ENCODE measurements at places on chromosomes 2 and 18.

GRCh38 chr2:136344339-136344738 is 226.4 kb upstream of the CXCR4 start:
- DNase-seq, result no peak

DNA sequence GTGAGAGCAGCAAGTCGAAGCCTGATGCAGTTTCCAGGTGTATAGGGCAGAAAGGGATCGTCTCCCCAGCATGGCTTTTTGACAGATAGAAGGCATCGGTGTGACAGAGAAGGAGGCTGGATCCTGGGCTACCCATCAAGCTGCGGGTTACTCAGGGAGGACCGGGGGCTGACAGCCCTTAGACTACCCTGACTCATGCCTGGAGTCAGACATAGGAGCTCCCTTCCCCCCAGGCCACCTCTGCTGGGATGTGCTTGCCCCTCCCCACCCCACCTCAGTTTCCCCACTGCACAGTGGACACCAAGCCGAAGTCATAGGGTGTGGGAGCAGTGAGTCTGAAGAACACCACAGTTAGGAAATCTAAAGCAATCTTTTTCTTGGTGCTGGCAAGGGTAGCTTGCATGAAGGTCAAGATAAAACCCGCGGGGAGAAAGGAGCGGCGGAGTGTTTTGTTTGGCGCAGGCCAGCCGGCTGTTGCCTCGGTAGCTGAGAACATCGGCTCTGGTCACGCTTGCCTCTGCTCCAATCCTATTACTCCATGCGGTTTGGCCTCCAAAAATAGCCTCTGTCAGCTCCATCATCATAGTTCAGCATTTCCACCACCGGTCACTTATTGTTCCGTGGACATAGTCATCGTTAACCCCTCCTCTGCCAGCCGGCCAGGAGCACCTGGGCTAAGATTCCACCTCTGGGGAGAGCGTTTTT is 169.2 kb upstream of the GLI2 start:
- no peak for DNase-seq

- no peak for DNase-seq
Observed at GRCh38 chr2:7094231-7094741, 177.1 kb downstream of the RNF144A start.

DNA sequence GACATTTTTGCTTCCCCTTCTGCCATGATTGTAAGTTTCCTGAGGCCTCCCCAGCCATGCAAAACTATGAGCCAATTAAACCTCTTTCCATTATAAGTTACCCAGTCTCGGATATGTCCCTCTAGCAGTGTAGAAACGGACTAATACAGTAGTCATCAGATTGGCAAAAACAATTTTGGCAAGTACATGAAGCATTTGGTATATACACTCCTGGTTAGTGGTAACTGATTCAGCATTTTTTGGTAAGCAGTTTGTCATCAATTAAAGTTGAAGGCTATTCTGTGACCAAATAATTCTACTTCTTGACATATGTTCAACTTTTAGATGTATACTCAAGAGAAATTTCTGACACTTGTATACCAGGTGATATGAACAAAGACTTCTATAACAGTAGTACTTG is 190.5 kb upstream of the STON1 start:
- no peak for DNase-seq

DNA sequence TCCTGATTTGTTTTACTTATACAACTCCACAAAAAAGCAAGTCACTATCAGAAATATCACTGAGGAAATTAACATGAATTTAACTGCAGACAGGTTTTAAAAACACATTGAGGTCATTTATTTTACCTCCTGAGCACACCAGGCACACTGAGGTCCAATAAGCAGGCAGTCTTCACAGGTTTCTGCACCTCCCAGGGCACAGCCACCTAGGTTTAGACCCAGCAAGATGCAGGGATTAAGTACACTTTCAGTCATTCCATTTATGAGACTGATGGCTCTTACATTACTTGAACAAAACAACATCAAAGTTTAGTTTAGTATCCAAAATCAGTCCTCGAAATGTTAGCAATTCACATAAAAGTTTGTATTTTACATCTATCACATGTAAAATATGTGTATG is 1.0 kb downstream of the ITGB6 start:
- DNase-seq, result no peak

- DNase-seq, result no peak
Observed at GRCh38 chr2:150781142-150781541, 293.7 kb upstream of the RND3 start.

- no peak for DNase-seq
Observed at GRCh38 chr18:79587779-79588635, 91.6 kb upstream of the CTDP1 start.

DNA sequence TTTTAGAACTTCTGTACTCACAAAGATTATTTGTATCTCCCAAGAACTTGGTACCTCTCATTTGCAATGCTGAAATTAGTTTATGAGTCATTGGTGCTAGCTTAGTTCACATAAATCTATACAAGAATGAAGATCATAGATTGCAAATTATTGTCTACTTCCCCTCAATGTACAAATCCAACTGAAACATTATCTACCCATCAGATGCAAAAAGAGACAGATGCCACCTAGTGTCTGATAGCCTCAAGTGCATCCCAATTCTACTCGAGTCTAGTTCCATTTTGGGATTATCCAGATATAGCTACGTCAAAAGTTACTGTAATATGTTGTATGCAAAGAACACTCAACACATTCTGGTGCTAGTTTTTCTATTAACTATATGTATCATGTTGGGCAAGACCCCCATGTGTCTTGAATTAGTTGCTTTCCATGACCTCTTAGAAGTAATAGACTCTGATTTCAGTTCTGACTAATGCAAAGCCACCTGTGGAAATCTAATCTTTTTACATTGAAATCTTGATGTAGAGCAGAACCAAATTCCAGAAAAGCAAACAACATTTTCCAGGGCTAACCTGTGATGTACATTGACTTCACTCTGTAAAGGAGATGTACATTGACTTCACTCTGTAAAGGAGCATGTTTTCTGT is 210.0 kb downstream of the RBM43 start:
- DNase-seq, result no peak

DNA sequence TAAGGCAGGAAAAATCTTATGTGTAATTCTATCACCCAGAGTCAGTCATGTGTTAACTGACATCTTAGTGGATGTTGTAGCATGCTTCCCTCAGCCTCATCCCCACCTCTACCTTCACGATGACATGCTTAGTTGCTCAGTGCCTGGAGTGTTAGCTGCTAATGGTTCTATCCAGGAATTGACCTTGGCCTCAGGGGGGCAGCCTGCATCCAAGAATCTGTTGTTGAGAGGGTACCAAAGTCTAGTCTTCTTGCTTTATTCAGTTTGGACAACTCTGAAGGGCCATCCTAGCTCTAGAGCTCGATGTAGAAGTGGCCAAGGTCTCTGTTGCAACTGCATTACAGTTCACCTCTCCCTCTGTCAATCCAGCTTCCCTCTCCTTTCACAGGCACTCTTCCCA is 61.2 kb downstream of the ACYP2 start:
- no peak for DNase-seq

DNA sequence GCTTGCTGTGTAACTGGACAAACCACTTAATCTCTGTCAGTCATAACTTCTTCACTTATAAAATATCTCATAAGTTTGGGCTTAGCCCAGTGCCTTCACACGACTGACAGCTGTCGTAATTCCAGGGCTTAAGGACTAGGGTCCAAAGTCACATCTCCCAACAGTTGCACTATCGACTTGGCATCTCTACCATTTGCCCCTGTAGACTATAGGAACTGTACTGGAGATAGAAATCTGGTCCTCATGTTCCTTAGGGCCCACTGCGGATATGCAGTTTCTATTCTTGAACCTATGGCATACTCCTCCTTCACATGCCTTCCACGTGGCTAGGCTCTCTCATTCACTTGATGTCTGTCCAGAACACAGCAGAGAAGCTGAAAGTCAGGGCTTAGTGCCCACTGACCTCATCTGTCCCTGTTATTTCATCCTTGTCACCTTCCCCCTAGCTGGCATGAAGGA is 2.7 kb downstream of the ABHD1 start:
- DNase-seq, result no peak

DNA sequence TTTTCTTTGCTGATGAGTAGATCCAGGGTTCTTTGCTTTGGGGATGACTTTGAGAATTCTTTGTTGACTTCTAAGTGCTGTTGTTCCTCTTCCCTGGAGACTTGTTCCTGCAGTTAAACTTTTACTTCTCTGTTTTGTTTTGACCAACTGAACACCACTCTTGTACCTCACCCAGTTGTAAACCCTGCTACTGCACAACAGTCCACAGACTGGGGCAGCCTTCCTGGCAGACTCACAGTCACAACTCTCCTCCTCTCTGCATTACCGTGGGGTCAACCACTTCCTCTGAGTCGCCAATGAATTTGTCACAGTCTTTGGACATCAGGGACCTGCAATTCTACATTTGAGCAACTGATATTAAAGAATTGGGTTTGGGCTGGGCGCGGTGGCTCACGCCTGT is 3.8 kb upstream of the SLC8A1 start:
- DNase-seq, result no peak

GRCh38 chr2:217799563-217800432 is 203.0 kb downstream of the TNS1 start:
- no peak for DNase-seq

DNA sequence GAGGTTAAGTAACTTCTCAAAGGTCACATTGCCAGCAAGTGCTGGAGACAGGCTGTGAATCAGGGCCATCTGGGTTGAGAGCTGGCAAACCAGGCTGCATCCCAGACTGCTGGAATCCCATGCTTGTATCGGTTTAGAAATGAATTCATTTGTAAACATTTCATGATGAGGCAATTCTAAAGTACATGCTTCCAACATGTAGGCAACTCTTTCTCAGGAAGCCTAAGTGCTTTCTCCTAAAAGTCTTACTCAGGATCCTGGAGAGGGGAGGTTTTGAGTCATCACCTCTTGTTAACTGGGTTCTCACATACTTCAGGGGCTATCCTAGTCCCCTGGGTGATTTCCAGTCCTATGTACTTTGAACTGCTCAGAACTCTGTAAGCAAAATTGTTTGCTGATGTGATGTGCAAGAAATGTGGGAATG is 416.5 kb downstream of the MEIS1 start:
- DNase-seq, result no peak

GRCh38 chr2:107430006-107430405 is 396.7 kb upstream of the RGPD4 start:
- DNase-seq, result no peak

GRCh38 chr18:79392226-79392625 is 3.5 kb upstream of the NFATC1 start:
- no peak for DNase-seq

DNA sequence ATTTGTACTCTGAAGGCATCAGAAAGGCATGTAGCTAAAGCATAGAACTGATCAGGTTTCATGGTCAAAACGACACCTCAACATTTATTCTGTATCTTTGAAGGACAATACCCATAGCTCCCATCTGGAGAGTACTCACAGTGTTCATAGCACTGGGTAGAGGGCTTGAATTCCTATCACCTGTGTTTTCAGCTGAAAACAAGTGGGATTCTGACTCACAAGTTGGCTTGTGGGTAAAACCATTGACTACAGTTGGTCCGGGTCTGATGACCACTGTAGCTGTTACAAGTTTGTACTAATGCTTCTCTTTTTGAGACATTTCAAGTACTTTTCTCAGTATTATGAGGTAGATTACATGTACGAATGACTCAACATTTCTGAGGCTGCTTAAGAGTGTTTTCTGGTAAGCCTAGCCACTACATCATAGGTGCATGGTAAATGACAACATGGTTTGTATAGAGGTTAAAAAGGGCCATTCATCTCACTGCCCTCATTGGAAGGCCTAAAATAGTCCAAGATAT is 68.6 kb upstream of the PELI1 start:
- DNase-seq, result no peak

- no peak for DNase-seq
Observed at GRCh38 chr2:25938345-25938744, 44.0 kb downstream of the KIF3C start.

DNA sequence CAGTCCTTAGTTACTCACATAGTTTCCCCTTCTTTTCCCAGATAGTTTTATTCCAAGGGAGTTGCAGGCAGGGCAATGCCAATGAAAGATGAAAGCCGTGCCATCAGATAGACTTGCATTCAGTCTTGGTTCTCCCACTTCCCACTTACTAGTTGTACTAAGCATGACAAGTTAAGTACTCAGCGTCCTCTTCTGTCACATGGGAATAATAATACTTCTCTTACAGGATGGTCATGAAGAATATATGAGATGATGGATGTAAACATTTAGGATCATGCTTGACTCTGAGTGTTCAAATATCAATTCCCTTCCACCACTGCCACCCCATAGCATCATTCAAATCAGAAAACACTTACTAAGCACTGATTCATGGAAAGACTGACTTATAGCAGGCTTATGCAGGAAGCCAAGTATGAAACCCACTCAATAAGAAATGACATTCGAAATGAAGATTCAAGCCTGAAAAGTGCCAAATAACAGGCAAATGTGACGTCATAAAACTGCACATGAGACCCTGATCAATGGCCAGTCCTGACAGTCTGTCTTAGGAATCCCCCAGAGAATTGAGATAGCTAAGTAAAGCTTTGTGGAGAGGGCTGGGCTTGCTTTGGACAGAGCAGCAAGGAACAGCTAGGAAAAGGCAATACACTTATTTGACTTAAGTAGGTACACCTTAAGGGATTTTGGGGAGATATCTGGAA is 11.1 kb upstream of the EVA1A start:
- no peak for DNase-seq

GRCh38 chr2:216188559-216188850 is 79.4 kb downstream of the XRCC5 start:
- no peak for DNase-seq

GRCh38 chr2:11761259-11761658 is 14.8 kb downstream of the LPIN1 start:
- DNase-seq, result no peak

GRCh38 chr18:75970212-75970611 is 524.8 kb downstream of the ZNF516 start:
- no peak for DNase-seq

- DNase-seq, result no peak
Observed at GRCh38 chr18:34707670-34708069, 2.4 kb upstream of the DTNA start.

DNA sequence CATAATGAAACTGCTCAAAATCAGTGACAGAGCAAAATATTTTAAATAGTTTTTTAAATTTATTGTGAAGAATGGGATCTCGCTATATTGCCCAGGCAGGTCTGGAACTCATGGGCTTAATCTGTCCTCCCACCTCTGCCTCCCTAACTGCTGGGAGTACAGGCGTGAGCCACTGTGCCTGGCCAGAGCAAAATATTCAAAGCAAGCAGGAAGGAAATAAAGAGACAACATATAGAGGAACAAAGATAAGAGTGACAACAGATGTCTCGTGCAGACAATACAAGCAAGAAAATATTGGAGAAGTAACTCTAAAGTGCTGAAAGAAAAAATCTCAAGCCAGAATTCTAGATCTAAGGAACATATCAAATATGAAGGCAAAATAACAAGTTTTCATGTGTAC is 5.0 kb upstream of the SCLY start:
- no peak for DNase-seq

DNA sequence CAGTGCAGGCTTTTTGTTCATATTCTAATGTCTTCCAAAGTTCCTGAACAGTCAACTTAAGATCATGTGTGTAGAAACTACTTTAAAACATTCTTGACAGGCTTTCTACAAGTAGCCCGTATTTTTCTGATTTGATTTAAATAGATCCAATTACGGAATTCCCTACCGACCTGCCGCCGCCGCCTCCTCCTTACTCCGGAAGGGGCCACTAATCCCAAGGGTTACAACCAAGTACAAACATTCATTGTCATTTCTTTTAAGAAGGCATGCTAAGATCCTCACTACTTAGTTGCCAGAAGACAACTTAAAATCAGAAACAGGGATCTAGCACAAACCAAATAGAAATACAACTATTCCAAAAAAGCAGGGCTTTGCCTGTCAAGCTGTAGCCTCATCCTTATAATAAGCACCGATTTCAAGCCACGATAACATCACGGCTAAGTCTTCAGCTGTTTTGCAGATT is 784 bp downstream of the WDR33 start:
- DNase-seq, result no peak

- DNase-seq, result no peak
Observed at GRCh38 chr2:1970341-1970740, 226.0 kb upstream of the PXDN start.

Data from stimulated activated CD8-positive, alpha-beta memory T cell treated with anti-CD3 and anti-CD28 coated beads, Interleukin-15, amount 100 ng/mL, for 4 hours (primary cell).